Stimulated activated naive CD4-positive, alpha-beta T cell treated with Interleukin-2 at 50 U/mL for 16 hours (primary cell): ENCODE measurements at places on chromosomes 16 and 17.
A peak's percentile ranks its signal among the peaks of the same experiment; 100 is the strongest.

GRCh38 chr17:65055280-65055707, 1.2 kb downstream of the GNA13 start:
- peak; percentile 36 for DNase-seq

GRCh38 chr17:60600490-60601446, 775 bp downstream of the PPM1D start:
- peak; percentile 64 for DNase-seq

GRCh38 chr16:81513204-81514040, 68.8 kb downstream of the CMIP start:
- DNase-seq = no peak

DNA sequence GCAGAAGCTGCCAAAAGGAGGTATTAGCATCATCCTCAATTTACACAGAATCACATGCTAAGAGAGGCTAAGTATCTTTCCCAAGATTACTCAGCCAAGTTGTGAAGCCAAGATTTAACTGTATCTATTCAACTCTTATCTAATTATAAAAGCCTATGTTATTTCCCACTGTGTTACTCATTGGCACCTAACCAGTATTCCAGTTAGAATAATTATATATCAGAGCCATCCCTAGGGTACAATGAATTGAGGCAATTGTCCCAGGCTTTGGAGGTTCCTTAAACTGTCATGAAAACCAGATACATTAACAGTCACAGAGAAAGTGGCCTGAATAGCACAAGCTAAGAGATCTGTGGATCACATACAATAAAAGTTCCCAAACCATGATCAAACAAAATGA, 10.9 kb upstream of the AMFR start:
- no peak for DNase-seq

GRCh38 chr17:63998050-63998720, at the start of gene PRR29:
TSS of gene PRR29 (plus strand) at chr17:63998351. CDS start at chr17:63998365, 14 bp downstream.
- peak; percentile 62 for DNase-seq

DNA sequence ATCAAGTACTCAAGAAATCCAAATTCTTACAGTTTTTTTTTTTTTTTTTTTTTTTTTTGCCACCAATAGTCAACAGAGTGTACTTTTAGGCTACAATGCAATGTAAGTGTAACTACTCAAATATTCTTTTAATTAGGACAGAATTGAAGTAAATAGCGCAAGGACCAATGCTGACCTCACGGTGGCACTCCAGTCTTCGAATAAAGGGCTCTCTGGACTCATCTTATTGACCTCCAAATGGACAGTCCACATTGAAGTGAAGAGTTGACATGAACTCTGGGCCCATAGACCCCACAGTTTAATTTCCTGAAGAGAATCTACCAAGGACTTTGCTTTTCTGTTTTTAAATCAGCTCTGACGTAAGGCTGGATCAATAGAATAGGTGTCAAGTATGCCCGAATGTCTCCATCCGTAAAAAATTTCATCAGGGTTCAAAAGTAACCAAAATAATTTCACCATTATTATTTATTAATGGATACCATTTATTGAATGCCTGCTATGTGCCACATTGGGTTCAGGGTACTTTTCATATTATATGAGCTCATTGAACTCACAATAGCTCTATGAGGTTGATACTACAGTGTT, 7.3 kb upstream of the DDX52 start:
- DNase-seq = no peak
